Cardiac muscle cell (in vitro differentiated cells and primary cell): ENCODE measurements at places on chromosomes 13 and 19. TPM values are rescaled to one million over a fixed set of nuclear protein-coding genes. Genes with fewer than 3 reads are reported as not detected.

The ZNF471 gene
- polyA plus RNA-seq, result 0.83 and 4.1 TPM in 2 replicates

The INAFM1 gene
- 2.8 and 5.8 TPM in 2 replicates for polyA plus RNA-seq

The URAD gene
- not detected in 2 replicates for polyA plus RNA-seq

The ZNF524 gene
- 15.9 and 17.3 TPM in 2 replicates for polyA plus RNA-seq

The ONECUT3 gene
- not detected in 2 replicates for polyA plus RNA-seq

The TSPAN16 gene
- not detected in 2 replicates for polyA plus RNA-seq

The OVOL3 gene
- 0.36 TPM in 1 of 2 replicates, not detected in the other for polyA plus RNA-seq

The ZNF729 gene
- polyA plus RNA-seq, result not detected in 2 replicates
